ENCODE measurements at places on chromosomes 4 and X. TPM values are rescaled to one million over a fixed set of nuclear protein-coding genes. Genes with fewer than 3 reads are reported as not detected.

The FATE1 gene
- not detected for polyA plus RNA-seq

The OCRL gene
- 3.1 TPM for polyA plus RNA-seq

The FAM184B gene
- 0.01 TPM for polyA plus RNA-seq

The N4BP2 gene
- 2.3 TPM for polyA plus RNA-seq

The IQCM gene
- polyA plus RNA-seq, result not detected

The CXCL9 gene
- polyA plus RNA-seq, result 1.3 TPM

The NXF2B gene
- polyA plus RNA-seq, result not detected

The SLC16A2 gene
- polyA plus RNA-seq, result 32.7 TPM

The CSAG3 gene
- not detected for polyA plus RNA-seq

The ZNF674 gene
- polyA plus RNA-seq, result 2.0 TPM

The STATH gene
- polyA plus RNA-seq, result not detected

The RIPPLY1 gene
- polyA plus RNA-seq, result 3.0 TPM

The GPC3 gene
- polyA plus RNA-seq, result 0.40 TPM

The KCNIP4 gene
- polyA plus RNA-seq, result not detected

The PPM1K gene
- 4.1 TPM for polyA plus RNA-seq

The SLITRK4 gene
- not detected for polyA plus RNA-seq

The USP17L26 gene
- not detected for polyA plus RNA-seq

The RAI2 gene
- polyA plus RNA-seq, result 1.4 TPM

The UGT2B10 gene
- polyA plus RNA-seq, result 108 TPM

The HADH gene
- polyA plus RNA-seq, result 140 TPM

The PTPN13 gene
- polyA plus RNA-seq, result 0.36 TPM

The DGAT2L6 gene
- not detected for polyA plus RNA-seq

The PLS3 gene
- 72.7 TPM for polyA plus RNA-seq

The MAGEC3 gene
- polyA plus RNA-seq, result not detected

The ADH1C gene
- polyA plus RNA-seq, result 374 TPM

The PDE5A gene
- 0.61 TPM for polyA plus RNA-seq

The PDGFC gene
- polyA plus RNA-seq, result 5.8 TPM

The GUCY2F gene
- not detected for polyA plus RNA-seq

The SPRY1 gene
- polyA plus RNA-seq, result 20.3 TPM

The ARSD gene
- polyA plus RNA-seq, result 19.5 TPM

The SLC34A2 gene
- 1.3 TPM for polyA plus RNA-seq

The SULT1B1 gene
- 12.4 TPM for polyA plus RNA-seq

Measured in liver (tissue), 10 donors.